ENCODE measurements at places on chromosomes 5 and 9.

- peak; percentile 14 for DNase-seq
Observed at GRCh38 chr9:12737871-12738270, 36.9 kb upstream of the LURAP1L start.

DNA sequence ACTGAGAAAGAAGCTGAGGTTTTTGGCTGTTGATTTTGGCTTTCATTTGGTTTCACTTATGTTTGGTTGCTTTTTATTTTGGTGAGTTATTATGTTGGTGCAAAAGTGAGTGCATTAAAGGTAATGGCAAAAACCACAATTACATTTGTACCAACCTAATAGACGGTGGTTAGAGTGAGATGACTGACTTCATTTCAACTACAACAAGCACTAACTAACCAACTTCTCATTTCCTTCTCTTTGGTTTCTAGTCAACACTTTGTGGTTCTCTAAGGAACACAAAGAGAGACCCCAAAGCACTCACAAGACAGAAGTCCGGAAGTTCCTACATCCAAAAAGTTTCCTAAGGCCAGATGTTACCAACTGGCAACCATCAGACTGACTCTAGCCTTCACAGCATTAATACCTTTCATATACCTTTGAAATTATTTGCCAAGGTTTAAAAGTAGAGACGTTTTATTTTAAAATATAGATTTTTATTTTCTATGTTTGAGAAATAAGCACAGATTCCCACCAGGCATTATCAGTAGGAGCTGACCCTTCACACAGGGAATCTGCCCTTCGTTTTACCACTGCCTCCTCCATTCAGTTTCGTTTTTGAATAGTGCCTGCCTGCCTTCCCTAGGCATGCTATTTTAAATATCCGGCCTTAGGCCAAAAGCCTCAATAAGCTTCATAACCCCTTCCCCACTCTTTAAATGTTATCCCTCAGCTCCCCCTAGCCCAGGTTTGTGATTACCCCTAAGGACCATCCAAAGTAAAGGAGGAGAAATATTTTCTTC, 301.1 kb upstream of the PTGER4 start:
- no peak for DNase-seq

DNA sequence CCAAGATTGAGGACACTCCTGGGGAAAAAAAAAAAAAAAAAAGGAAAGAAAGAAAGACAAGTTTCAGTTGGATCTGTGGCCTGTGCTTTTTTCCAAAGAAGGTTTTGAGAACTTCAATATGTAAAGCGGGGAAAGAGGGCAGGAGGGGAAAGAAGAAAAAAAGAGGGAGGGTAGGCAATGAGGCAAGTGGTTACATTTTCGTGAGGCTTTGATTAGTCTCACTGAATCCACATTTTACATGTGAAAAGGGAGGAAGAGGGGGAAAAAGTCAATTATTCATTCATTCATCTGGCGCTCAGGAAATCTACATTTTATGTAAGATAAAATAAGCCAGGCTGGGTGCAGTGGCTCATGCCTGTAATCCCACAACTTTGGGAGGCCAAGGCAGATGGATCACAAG, 315.2 kb upstream of the PAPPA start:
- no peak for DNase-seq

GRCh38 chr5:141513627-141514329, 24.9 kb downstream of the PCDHGC5 start:
- DNase-seq = peak; percentile 58

DNA sequence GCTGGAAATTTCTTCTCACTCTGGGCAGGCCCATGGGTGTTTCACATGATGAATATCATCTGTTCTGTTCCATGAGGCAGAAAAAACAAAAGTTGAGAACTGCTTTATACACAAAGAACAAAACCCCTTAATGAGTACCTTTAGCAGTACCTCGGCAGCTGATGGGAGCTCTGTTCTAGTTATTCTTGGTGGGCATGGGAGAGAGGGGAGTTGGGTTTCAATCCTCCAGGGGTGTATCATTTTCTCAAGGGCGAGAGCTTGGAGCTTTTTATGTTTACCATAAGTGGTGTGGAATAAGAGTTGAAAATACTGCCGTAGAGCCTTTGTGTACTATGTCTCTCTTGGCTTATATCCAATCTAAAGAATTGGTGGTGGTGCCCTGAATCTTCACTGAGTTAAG, 103.3 kb upstream of the ZNF608 start:
- DNase-seq = no peak

DNA sequence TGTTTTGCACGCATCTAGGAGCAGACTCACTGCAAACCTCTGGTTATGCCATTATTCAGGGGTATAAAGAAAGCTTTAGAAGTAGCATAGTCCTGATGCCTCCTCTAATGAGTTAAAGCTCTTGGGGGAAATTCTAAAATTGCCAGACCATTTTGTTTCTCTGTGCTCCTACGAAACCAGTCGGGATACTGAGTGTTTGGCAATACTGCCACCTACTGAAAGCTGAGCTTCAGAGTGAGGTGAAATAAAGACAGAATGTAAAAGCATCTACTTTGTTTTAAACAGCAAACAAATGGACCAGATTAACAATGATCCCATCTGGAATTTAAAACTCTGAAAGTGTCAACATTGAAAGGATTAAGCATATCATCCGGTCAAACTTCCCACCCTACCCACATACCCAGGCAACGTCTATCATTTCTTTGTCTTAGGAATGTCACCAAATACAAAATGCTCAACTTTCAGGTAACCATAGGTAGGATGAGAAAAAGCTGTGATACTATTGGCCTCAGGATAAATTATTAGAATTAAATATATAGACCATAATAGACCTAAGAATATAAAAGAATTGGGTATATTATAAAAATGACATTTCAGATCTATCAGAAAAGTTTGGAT, 77.8 kb upstream of the SHISAL2B start:
- peak; percentile 73 for DNase-seq

DNA sequence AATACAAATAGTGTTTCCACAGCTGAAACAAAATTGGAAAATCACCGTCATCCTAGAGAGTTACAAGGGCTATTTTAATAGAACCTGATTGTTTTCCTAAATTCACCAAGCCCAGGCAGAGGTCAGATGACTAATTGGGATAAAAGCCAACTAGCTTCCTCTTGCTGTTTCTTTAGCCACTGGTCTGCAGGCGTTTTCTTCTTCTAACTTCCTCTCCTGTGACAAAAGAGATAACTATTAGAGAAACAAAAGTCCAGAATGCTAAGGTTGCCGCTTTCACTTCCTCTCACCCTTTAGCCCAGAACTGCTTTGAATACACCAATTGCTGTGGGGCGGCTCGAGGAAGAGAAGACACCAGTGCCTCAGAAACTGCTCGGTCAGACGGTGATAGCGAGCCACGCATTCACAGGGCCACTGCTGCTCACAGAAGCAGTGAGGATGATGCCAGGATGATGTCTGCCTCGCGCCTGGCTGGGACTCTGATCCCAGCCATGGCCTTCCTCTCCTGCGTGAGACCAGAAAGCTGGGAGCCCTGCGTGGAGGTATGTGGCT, at the start of gene TLR4:
Gene TLR4 (plus strand): TSS at position 380 of the 552 bp plus-strand sequence. CDS start 70 bp downstream, at position 450.
- peak; percentile 64 for DNase-seq

DNA sequence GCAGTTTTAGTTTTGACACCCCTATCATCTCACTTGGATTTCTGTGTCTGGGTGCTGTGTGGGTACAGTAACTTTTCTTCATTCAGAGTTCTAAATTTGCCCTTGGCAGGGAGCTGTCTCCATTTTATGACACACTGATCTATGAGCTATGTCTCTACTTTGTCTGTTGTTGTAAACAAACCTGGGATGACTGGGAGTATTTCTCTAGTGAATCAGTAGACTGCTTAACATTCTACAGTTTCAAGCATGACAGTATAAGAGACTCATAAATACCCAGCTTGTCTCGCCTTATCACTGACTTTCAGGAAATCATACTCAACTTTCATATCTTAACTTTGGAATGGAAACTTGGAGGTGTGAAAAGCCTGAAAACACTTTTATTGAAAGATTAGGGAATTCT, 212.1 kb upstream of the NUDT12 start:
- no peak for DNase-seq

- no peak for DNase-seq
Observed at GRCh38 chr9:69951411-69951810, 92.2 kb upstream of the MAMDC2 start.

DNA sequence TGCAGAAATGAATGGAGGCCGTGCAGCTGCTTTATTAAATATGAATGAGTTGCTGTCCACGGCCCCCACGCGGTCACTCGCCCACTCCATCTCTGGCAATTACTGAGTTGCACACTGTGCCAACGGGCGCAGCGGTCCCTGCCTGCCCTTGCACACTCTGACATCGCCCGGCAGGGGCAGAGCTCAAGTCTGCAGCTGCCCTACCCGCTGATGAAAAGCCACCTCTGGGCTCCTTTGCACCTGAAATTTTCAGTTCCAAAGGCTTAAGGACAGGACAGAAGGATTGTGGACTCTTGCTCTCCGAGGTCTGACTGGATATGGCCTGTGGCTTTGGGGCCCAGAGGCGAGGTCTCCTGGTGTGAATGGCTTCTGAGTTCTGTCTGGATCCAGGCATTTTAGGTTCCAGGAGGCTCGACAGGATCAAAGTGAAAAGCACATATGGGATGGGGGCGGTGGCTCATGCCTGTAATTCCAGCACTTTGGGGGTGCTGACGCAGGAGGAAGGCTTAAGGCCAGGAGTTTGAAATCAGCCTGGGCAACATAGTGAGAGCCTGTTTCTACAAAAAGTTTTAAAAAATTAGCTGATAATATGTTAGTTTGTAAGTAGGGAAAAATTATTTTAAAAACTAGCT, 201.8 kb downstream of the PAX5 start:
- DNase-seq = no peak

GRCh38 chr5:2186472-2187015, 303.8 kb upstream of the IRX4 start:
- DNase-seq = no peak

DNA sequence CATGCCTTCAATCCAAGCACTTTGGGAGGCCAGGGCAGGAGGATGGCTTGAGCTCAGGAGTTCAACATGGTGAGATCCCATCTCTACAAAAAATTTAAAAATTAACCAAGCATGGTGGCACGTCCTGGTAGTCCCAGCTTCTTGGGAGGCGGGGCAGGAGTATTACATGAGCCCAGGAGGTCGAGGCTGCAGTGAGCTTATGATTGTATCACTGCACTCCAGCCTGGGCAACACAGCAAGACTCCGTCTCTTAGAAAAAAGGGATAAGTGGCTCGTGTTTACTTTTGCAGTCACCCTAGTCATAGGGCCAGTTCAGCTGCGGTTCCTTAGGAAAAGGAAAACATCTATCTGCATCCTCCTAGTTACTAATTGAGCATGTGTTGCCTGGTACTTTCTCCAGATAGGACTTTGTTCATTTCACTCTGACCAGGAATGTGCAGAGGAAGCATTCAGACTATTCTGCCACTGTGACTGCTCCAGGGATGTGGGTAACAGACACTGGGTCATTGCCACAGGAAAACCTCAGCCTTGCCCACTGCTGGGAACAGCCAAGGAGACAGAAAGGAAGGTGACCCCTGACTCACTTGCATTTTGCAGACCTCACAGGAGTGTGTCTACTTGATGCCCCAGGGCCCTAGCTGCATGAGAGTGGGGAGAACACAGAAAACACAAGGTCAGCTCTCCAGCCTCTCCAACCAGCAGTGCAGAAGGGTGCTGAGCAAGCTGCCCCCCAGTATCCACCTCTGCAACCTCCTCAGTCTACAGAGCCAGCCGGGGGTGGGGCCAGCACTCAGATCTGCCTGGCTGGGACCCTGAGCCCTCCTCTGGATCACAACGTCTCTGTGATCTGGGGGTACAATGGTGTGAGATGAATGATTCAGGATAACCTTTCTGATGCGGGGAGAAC, 33.9 kb upstream of the ALDH1B1 start:
- DNase-seq = no peak

DNA sequence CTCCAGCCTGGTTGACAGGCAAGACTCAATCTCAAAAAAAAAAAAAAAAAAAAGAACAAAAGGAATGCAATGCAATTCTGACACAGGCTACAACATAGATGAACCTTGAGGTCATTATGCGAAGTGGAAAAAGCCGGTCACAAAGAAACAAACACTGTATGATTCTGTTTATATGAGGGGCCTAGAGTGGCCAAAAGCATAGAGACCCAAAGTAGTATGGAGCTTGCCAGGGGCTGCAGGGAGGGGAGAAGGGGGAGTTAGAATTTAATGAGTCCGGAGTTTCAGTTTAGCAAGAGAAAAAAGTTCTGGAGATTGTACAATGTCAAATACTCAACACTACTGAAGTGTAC, 33.2 kb upstream of the ASS1 start:
- no peak for DNase-seq

GRCh38 chr5:150672237-150672883, 11.3 kb downstream of the MYOZ3 start:
- peak; percentile 58 for DNase-seq
